Inflammatory macrophage treated with lipopolysaccharide for 4 hours (primary cell): ENCODE measurements at places on chromosomes 13 and 19.
A peak's percentile ranks its signal among the peaks of the same experiment; 100 is the strongest.

DNA sequence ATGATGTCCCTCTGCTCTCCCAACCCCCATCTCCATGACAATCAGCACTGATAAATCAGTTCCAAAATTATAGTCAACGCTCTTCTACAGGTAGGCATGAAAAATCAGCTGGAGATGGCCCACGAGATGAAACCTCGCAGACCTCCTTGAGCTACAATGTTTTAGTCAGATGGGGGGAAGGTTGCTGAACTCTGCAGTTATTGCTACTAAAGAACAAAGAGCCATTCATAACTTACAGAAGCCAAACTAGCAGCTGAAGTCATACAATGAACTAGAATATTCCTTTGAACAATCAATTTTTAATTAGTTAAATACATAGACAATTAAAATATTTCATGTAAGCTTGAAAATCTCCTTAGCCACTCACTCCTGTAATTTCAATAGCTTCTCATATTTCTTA lies 179.2 kb downstream of the NHLRC3 start:
- no peak for DNase-seq

DNA sequence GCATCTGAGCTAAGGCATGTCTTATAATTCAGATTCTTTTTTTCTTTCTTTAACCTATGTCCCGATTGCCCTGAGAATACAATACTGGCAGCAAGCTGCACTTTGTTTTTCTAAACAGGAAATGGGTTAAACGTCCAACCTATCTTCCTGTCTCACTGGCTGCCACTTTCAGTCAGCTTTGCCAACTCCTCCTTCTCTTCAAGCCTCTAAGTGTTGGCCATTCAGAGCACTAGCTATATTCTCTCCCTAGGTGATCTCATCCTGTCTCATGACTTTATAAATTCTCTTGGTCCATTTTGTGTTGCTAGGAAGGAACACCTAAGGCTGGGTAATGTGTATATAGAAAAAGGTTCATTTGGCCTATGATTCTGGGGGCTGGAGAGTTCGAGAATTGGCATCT lies 109.5 kb upstream of the TSC22D1 start:
- no peak for DNase-seq

- DNase-seq = no peak
Measured at GRCh38 chr13:40120781-40121180, 465.3 kb downstream of the COG6 start.

GRCh38 chr13:26075498-26075897 lies 23.7 kb upstream of the SHISA2 start:
- DNase-seq = no peak

- no peak for DNase-seq
Measured at GRCh38 chr13:73715911-73716510, 418.2 kb downstream of the KLF12 start.

- no peak for DNase-seq
Measured at GRCh38 chr13:42673677-42674076, 99.7 kb downstream of the TNFSF11 start.

GRCh38 chr19:16382775-16383543 lies 58.3 kb downstream of the KLF2 start:
- DNase-seq = peak; percentile 55

DNA sequence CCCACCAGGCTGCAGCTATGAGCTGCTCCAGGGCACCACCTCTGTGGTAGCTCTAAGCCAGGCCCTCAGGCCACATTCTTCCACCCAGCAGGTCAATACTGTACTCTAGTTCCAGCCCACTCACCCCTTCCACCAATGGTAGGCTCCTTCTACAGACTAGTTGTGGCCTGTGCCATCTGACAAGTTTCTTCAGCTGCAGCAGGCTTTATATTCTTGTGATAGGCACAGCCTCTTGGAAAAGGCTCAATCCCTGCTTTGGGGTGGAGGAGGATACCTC lies 8.5 kb downstream of the MICU2 start:
- DNase-seq = no peak

GRCh38 chr19:48354332-48354992 lies 9.3 kb downstream of the TMEM143 start:
- DNase-seq = no peak

GRCh38 chr13:100517728-100518127 lies 70.9 kb downstream of the GGACT start:
- DNase-seq = peak; percentile 35

DNA sequence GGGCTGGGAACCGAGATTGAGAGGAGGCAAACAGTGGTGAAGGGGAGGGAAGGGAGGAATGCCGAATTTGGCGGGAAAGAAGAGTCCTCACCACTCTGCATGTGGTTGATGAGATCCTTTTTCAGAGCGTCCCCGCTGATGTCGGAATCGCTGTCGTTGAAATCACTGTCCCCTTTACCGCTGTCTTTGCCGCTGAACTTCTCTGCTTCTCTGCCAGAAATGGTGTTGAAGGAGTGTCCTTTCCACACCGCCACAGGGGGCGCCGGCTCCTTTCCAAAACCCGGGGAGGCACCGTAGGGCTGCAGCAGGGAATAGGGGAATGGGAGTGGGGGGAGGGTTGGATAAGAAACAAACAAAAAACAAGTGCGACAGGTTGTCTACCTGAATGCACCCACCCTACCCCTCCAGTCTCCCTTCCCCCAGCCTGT lies 3.1 kb downstream of the PCDH8 start:
- DNase-seq = no peak

DNA sequence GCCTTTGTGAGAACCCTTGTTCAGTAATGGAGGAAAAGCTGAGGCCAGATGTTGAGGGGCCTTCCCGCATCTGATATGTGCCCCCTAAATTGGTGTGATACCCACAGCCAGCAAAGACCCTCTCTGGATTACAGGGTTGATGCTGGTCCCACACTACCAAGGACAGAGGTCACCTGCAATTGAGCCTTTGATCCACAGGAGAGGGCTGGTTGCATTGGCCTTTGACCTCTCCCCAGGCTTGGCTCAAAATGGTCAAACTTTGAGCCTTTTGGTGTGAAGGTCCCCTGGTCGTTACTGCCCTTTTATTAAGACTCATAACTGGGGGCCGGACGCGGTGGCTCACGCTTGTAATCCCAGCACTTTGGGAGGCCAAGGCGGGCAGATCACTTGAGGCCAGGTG lies 8.4 kb upstream of the MRPL4 start:
- DNase-seq = no peak

GRCh38 chr19:38163419-38164290 lies 60.4 kb downstream of the DPF1 start:
- no peak for DNase-seq

DNA sequence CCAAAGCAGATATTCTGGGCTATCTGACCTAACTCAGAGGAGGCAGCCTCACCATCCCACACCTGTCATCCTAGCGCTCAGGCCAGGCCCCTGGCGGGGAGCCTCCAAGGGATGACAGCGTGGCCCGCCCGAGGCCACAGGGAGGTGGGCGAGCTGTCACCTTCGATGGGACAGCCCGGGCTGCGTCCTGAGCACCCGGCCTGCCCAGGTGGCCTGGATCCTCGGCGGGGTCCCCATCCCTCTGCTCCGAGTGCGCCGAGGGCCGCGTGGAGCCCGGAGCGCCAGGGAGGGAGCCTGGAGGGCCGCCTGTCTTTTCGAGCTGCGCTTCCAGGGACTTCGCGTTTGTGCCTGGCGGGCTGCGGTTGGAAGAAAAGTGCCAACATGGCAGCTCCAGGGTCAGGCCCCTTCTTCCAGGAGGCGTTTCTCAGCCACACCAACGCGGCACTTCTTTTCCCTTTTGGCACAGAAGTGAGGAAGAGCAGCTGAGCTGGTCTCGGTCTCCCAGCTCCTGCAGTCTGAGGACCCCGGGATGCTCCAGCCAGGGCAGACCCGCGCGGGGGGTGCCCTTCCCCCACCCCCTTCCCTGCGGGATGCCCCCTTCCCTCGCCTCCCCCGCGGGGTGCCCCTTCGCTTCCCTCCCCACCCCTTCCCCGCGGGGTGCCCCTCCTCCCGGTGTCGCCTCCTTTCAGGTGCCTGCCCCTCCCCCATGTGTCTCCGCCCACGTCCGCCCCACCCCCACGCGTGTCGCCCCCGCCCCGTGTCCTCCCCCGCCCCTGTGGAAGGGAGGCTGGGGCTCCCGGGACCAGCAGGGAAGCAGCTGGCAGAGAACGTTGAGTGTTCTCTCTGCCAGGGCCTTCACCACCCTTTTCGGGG lies 42.3 kb downstream of the GJA3 start:
- DNase-seq = no peak

DNA sequence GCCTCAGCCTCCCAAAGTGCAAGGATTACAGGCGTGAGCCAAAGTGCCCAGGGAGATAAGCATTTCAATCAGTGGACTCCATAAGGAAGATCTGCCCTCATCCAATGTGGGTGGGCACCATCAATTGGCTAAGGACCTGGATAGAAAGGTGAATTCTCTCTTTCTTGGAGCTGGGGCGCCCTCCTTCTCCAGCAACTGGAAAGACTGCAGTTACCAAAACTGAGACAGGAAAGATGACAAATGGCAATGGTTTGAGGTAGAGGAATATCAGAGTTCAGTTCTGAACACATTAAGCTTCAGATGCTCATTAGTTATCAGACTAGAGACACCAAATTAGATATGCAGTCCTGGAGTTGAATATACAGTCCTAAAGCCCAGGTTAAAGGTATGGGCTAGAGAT lies 10.5 kb upstream of the ELF1 start:
- no peak for DNase-seq

DNA sequence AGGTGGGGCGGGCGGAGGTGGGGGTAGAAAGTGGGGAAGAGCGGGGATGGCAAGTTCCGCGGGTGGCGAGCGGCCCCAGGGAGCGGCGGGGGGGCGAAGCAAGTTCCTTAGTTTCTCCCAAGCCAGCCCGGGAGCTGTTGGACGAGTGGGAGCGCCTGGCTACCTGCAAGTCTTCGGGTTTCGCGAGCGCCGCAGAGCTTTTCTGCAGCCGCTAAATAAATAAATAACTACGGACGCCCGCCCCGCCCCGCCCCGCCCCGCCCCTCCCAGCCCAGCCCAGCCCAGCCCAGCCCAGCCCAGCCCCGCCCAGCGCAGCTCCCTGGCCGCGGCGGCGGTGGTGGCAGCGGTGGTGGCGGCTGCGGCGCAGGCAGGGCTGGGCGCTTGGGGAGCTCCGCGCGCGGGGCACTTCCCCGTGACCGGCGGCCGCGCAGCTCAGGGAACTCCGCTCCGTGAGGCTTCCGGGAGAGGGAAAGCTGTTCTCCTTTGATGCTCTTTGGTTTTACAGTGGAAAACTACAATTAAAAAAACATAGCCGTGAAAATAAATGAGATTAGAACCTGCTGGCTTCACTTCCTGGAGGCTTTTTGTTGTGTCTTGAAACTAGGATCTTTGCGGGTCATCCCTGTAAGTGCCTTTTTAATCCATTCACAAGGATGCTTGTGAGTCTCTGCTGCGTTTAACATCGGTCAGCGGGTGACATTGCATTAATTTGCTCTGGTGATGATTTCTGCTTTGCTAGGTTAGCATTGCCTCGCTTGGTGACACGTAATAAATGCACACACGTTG lies at the start of gene UBE2L5:
TSS of gene UBE2L5 (plus strand) at position 440 of the 786 bp plus-strand sequence. CDS start 5,498 bp downstream, outside the sequence.
- peak; percentile 75 for DNase-seq

DNA sequence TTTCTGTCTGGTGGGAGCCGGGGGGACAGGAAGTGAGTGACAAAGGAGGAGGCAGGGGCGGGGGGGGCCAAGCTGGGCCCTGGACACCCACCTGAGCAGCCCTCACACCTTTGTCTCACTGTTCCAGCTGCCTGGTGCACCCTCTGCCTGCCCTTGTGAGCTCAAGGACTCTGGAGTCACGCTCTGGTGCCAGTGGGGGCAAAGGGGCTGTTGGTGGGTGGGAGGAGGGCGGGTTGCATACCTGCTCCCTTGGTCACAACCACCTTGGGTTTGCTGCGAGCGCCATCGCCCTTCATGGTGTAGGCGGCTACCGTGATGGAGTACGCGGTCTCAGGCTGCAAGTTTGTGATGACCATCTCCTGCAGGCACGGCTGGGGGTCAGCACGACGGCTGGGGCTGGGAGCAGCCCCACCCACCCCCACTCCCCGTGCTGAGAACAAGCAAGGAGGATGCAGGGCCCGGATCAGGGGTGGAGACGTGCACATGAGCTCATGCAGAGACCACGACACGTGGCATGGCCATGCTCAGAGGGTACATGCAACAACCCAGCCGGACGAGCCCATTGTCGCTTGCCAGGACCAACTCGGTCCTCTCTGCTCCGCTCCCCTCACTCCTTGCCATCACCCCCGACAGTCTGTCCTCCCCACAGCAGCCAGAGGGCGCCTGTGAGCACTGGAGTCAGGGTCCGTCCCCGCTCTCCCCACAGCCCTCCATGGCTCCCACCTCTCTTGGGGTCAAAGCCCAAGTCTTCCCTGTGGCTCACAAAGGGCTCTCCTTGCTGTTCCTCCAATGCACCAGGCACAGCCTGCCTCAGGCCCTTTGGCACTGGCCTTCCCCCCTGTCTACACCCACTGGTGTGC lies 114.9 kb downstream of the PTPRS start:
- no peak for DNase-seq

GRCh38 chr13:22120646-22121045 lies 449.8 kb downstream of the FGF9 start:
- DNase-seq = no peak

DNA sequence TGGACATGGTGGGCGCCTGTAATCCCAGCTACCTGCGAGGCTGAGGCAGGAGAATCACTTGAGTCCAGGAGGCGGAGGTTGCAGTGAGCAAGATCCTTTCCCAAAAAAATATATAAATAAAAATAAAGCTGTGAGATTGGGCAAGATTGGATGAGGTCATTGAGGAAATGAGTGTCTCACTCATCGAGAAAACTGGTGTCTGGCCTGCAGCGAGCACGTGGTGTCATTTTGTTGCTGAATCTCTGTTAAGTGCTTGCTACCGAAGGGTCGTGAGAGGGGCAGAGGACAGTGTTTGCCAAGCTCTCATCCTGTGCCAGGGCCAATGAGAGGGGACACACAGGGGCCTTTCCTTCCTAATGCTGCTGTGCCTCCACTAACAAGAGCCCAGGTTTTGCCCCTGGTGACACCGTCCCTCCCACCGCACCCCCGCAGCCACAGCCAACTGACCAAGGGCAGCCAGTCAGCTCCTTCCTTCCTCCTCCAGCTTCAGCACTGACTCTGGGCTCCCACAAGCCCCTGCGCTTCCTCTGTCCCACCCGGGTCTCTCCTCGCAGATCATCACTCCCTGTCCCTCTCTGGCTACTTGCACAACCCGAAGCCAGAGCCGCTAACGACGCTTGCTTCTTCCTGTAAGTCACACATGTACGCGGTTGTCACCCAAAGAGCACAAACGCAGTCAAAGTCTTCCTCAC lies 3.2 kb downstream of the POLD1 start:
- DNase-seq = peak; percentile 87

DNA sequence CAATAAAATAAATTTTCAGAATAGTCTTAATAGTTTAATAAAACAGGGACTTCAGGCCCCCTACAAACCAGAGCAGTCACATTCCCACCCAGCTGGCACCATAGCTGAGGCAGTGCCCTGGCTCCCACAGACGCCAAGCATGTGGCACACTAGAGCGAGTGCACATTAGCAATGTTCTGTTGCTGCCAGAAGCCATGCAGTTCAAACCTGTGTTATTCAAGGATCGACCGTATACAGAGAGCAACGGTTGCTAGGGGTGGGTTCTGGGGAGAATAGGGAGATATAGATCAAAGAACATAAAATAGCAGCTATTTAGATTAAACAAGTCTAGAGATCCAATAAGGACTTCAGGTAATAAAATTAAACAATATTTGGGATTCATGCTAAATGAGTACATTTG lies 419.3 kb upstream of the KLHL1 start:
- DNase-seq = no peak

GRCh38 chr13:74560325-74560724 lies 426.1 kb upstream of the KLF12 start:
- no peak for DNase-seq

- DNase-seq = peak; percentile 78
Measured at GRCh38 chr19:33795370-33796163, 1.1 kb upstream of the KCTD15 start.
